Calu3 (cell line): ENCODE measurements at places on chromosomes 5 and 9. TPM values are rescaled to one million over a fixed set of nuclear protein-coding genes. Genes with fewer than 3 reads are reported as not detected.

MCIDAS gene
- 4.4 and 4.9 TPM in 2 replicates for total RNA-seq

C9orf50 gene
- total RNA-seq = not detected in 2 replicates

CRHBP gene
- not detected in 2 replicates for total RNA-seq

LRRC19 gene
- 0.21 and 1.1 TPM in 2 replicates for total RNA-seq

DMRT3 gene
- total RNA-seq = not detected in 2 replicates

FOXD1 gene
- 6.4 and 7.8 TPM in 2 replicates for total RNA-seq

COL23A1 gene
- not detected in 2 replicates for total RNA-seq

PALM2AKAP2 gene
- total RNA-seq = 2.9 TPM in 1 of 2 replicates, not detected in the other

UBE2R2 gene
- total RNA-seq = 24.5 and 26.2 TPM in 2 replicates

IL7R gene
- 0.19 and 0.20 TPM in 2 replicates for total RNA-seq

CSF1R gene
- total RNA-seq = not detected in 2 replicates

ORM2 gene
- not detected in 2 replicates for total RNA-seq

MRPL36 gene
- 45.8 and 55.5 TPM in 2 replicates for total RNA-seq

PCDH12 gene
- total RNA-seq = not detected in 2 replicates

IFNK gene
- total RNA-seq = not detected in 2 replicates

NKD2 gene
- 0.47 and 0.93 TPM in 2 replicates for total RNA-seq

CA9 gene
- total RNA-seq = 0.64 and 0.76 TPM in 2 replicates

TIMD4 gene
- not detected in 2 replicates for total RNA-seq

CER1 gene
- not detected in 2 replicates for total RNA-seq

ASPN gene
- not detected in 2 replicates for total RNA-seq

SV2C gene
- total RNA-seq = 0.88 and 0.90 TPM in 2 replicates

GCNT4 gene
- 4.5 and 5.8 TPM in 2 replicates for total RNA-seq

SPATA31D1 gene
- total RNA-seq = not detected in 2 replicates

TMEM161B gene
- total RNA-seq = 34.1 and 35.7 TPM in 2 replicates

DAPK1 gene
- 133 and 166 TPM in 2 replicates for total RNA-seq

SOHLH1 gene
- total RNA-seq = not detected in 2 replicates

GPSM1 gene
- total RNA-seq = 3.9 and 5.7 TPM in 2 replicates

NOXA1 gene
- 12.0 and 12.3 TPM in 2 replicates for total RNA-seq

PCDHA4 gene
- total RNA-seq = 4.8 and 5.8 TPM in 2 replicates

NR4A3 gene
- 0.21 and 0.66 TPM in 2 replicates for total RNA-seq

ARHGEF37 gene
- total RNA-seq = 13.0 and 16.1 TPM in 2 replicates

FAM169A gene
- 13.4 and 14.1 TPM in 2 replicates for total RNA-seq

SPINK4 gene
- not detected in 2 replicates for total RNA-seq

FABP6 gene
- total RNA-seq = 1.0 and 1.6 TPM in 2 replicates

FAM153A gene
- total RNA-seq = 4.3 and 8.4 TPM in 2 replicates

GDNF gene
- total RNA-seq = not detected in 2 replicates

TMC1 gene
- total RNA-seq = not detected in 2 replicates

MOB3B gene
- total RNA-seq = 7.6 and 10.8 TPM in 2 replicates

CTXN3 gene
- total RNA-seq = not detected in 2 replicates

PCDHGB3 gene
- total RNA-seq = 1.2 and 1.6 TPM in 2 replicates

NUTM2F gene
- total RNA-seq = not detected in 2 replicates
